ENCODE measurements at places on chromosomes 1 and 21.

GRCh38 chr1:240093120-240093961 lies 1.7 kb downstream of the FMN2 start:
- DNase-seq, result peak; percentile 74

- no peak for DNase-seq
These were observed 29.7 kb upstream of the EVA1B start for GRCh38 chr1:36352910-36353878.

DNA sequence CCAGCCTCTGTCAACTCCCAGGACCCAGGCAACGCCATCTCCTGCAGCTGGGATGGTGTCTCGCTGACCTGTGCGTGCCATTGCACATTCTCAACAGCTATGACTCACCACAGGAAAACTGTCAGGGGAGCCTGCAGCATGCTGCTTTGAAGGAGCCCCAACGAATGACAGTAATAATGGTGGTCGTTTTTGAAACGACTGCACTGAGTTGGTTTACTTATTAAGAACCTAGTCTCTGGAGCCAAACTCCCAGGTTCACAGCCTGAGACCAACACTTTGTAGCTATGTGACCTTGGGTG lies 21.6 kb downstream of the TCEA3 start:
- DNase-seq, result no peak

DNA sequence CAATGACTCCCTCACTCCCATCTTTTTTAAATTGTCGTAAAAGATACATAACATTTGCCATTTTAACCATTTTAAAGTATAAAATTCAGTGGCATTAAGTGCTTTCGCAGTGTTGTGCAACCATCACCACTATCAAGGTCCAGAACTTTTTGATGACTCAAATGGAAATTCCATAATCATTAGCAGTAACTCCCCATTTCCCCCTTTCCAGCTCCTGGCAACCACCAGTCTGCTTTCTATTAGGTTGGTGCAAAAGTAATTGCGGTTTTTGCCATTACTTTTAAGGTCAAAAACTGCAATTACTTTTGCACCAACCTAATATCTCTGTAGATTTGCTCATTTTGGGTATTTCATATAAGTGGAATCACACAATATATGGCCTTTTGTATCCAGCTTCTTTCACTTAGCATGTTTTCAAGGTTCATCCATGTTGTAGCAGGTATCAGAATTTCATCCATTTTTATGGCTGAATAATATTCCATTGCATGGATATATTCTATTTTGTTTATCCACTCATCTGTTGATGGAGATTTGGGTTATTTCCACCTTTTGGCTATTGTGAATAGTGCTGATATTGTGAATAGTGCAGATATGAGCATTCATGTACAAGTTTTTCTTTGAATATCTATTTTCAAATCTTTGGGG lies 159.7 kb downstream of the HIVEP3 start:
- DNase-seq, result no peak

- DNase-seq, result no peak
These were observed 226.7 kb upstream of the POU3F1 start for GRCh38 chr1:38273196-38273804.

DNA sequence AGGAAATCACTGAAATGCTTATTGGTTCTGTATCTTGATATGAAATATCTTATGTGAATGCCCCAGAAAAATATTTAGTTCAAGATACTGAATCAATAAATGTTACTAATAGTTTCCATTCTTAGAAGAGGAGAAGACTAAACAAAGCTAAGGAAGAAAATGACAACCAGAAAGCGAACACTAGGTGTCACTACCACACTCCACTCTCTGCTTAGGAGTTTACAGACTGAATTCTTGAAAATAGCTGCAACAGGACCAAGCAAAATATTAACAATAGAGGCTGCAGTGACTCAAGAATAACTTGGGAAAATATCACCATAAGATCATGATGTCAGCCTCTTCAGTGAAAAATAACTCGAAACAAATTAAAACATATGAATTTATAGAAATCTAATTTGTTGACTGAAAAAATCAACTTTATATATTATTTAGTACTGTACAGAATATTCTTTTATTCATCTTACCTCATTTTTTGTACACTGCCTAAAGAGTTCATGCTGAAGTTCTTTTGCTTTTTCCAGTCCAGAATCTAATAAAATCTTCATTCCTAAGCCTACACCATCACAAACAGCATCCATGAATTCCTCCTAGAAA lies 61.6 kb downstream of the KIF14 start:
- DNase-seq, result no peak

DNA sequence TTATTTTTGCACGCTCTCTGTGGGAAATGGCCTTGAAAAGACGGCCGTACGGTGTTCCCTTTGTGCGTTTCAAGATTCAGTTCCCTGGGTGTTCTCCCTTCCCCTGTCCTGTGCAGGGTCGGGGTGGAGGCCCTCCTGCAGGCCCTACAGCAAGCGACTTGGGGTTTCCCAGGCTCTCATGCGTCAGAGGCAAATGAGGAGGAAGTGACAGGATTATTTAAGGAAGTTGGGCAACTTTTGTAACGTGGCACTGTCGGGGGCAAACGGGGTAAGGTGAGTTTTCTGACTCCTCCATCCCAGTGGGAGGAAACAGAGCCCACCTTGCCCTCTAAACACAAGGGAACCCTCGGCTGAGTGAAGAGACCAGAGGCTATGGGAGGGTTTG lies 16.1 kb upstream of the AJAP1 start:
- DNase-seq, result no peak

- no peak for DNase-seq
These were observed 13.8 kb downstream of the DMBX1 start for GRCh38 chr1:46503421-46503820.

- no peak for DNase-seq
These were observed 2.4 kb downstream of the MCL1 start for GRCh38 chr1:150576794-150577556.

DNA sequence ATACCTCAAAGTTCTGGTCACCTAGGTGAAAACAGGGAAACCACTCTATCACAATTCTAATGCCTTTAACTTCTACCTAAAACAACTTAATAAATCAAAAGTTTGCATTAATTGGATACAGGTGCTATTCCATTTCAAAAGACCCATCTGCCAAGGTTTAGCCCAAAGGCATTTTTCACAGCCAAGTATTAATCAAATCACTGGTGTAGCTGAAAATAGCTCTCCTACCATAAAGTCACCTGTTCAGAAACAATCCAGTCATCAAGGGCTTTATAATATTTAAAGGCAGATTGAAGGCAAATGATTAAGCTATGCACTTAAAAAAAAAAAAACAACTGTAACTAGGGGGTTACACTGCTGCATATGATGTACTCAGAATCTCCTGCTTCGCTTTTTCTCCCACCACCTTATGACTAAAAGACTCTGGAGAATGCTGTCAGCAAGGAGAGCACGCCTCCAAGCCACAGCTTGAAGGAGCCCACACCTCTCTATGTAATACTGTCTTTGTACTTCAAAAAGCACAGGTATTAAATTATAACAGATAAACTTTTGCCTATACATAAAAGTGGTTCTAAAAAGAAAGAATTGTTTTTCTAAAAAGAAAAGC lies 20.5 kb downstream of the KIAA0319L start:
- no peak for DNase-seq

GRCh38 chr1:67777440-67777839 lies 55.8 kb downstream of the GNG12 start:
- DNase-seq, result no peak

DNA sequence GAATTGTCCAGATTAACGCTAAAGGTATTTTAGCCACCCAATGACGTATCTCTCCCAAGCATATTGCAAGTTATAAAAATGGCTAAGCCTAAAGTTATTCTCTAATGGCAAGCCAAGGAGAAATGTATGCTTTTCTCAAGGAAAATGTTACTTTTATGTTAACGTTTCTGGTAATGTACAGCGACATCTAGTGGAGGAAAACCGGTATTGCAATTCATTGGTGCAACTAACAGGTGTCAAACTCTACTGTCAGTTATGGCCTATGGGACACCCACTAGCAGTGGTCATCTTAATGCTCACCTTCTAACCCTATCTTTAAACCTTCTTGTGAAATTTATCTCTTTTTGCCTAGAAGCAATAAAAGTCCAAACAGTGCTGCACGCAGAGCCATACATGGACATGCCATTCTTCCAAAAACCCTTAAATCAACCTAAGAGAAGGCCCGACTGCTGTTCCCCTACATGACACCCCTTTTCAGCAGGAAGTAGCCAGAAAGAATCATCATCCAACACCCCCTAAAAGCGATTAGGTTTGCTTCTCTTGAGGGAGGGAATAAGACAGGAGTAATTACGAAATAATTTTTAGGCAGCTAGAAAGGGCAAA lies 68.7 kb upstream of the LRIF1 start:
- no peak for DNase-seq

GRCh38 chr1:4173731-4174130 lies 273.7 kb upstream of the C1orf174 start:
- peak; percentile 35 for DNase-seq

DNA sequence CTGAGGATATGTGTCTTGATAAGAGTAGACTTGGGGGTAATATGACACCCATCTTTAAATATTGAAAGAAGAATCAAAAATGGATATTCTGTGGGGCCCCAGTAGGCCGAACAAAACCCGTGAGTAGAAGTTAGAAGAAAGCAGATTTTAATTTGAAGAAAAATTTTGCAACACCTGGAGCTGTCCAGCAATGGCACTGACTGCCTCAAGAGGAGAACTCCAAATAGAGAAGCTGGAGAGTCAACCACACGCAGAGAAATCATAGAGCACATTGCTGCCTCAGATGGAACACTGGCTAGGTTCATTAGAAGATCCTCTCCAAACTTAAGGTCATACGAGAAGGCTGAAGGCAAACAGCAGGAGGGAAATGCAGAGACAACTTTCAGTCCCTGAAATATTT lies 6.8 kb downstream of the NHLH1 start:
- no peak for DNase-seq

DNA sequence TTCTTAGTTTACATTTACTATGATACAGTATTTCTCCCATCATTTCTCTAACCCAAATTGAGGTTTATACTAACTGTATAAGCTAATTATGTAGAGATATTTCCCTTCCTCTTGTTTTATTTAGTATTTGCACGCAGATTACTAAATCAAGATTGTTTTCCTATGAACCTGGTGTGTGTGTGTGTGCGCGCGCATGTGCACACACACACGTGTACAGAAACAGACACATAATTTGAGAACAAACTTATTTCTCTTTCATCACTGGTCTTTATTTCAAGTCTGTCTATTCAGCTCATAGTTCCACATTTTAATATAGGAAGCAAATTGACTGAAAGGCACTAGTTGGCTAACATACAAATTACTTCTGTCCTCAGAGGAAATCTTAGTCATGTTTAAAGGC lies 19.7 kb upstream of the COL24A1 start:
- no peak for DNase-seq

DNA sequence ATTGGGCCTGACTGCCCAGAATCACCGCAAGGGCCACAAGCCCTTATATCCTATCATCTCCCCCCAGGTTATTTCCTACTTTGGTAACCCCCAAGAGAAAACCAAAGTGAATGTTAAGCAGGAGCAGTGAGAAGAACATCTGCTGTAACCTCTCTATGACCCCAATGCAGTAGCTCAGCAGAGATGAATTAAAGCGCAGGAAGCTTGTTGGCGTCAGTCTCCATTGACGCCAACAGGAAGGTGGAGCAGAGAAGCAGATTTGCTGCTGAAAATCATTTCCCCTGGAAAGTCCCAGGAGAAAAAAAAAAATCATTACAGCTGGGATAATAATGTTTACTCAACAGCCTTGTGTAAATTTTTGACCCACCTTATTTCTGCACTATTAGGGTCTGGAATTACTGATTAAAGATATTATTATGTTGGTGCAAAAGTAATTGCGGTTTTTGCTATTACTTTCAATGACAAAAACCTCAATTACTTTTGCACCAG lies 33.2 kb upstream of the FAM163A start:
- no peak for DNase-seq

DNA sequence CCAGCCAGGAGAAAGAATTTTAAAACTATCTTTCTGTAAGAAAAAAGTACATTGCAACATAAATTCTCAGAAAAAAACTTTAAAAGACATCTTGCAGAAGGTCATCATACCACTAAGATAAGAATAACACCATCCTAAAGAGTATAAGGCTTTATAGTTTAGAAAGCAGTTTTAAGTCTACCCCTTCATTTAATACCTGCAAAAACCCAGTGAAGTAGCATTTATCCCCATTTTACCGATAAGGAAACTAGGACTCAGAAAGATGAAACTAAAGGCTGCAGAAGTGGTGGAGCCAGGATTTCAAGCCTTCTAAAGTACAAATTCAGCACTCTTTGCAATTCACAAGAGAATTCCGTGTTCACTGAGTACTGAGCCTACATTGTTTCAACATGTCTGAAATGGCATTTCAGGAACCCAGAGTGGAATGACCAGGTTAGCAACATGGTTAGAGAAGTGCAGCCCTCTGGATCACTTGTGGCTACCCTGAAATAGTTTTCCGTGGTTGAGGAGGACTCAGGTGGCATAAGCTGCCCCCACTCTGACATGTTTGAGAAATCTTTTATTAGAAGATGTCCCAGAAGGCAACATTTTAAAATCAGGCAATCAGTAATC lies 6.7 kb downstream of the MYCL start:
- no peak for DNase-seq

DNA sequence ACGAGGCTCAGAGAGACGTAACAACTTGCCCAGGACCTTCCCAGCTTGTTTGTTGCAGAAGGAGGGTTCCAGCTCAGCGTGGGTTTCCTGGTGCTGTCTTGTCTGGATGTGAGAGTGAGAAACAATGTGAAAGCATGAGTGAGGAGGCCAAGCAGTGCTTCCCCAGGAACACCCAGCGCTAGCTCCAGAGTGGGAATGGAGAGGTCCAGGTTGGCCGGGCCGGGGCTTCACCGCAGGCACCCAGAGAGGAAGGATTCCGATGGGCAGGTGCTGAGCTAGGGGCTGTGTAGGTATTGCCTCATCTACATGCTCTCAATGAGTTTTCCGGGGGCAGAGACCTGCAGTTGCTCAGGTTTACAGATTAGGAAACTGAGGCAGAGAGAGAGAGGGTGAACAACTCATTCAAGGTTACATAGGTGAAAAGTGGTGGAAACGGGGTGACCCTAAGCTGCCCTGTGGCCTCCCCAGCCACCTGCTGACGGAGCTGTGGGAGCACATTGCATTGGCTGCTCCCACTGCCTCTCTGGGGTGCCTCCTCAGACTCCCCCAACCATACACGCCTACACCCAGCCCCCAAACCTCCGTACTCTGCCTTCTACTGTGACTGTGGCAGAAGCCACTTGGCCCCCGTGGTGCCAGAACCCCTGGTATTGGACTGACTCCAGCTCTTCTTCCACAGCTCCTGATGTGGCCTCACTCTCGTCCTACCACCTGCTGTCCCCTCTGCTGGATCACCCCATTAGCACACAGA lies 51.2 kb downstream of the B3GALT5 start:
- no peak for DNase-seq
